ENCODE measurements at places on chromosomes 7 and 10.

DNA sequence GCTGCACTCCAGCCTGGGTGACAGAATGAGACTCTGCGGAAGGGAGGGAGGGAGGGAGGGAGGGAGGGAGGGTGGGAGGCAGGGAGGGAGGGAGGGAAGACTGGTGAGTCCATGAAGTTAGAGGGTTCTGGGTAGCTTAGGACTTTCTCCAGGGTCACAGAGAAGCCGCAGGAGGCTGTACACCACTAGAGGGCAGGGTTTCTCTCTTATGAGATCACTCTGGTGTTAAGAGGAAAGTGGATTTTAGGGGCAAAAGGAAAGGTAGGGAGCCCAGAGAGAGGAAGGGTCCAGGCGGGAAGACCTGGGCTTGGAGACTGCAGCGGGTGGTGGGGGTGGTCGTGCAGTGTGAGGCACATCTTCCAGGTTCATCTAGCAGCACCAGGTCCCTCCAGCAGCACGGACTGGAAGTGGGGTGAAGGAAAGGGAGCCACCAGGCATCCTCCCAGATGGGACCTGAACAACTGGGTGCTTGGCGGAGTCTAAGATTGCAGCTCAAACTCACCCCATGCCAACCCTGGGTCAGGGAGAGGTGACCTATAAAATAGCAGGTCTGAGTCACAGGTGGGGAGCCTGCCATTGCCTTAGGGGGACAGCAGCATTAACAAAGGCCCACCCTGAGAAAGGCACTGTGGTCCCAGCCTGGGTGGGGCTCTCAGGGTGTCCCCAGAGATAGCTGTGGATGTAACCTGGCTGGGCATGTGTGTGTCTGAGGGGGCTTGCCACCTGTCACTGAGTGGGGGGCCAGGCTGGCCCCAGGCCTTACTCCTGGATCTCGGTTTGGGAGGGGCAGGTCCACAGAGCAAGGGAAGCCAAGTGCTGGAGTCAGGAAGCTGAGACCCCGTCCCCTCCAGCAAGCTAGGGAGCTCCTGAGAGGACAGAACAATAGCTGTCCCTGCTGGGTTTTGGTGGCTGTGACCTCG is 48.5 kb upstream of the SLC29A3 start:
- DNase-seq: peak; percentile 23

DNA sequence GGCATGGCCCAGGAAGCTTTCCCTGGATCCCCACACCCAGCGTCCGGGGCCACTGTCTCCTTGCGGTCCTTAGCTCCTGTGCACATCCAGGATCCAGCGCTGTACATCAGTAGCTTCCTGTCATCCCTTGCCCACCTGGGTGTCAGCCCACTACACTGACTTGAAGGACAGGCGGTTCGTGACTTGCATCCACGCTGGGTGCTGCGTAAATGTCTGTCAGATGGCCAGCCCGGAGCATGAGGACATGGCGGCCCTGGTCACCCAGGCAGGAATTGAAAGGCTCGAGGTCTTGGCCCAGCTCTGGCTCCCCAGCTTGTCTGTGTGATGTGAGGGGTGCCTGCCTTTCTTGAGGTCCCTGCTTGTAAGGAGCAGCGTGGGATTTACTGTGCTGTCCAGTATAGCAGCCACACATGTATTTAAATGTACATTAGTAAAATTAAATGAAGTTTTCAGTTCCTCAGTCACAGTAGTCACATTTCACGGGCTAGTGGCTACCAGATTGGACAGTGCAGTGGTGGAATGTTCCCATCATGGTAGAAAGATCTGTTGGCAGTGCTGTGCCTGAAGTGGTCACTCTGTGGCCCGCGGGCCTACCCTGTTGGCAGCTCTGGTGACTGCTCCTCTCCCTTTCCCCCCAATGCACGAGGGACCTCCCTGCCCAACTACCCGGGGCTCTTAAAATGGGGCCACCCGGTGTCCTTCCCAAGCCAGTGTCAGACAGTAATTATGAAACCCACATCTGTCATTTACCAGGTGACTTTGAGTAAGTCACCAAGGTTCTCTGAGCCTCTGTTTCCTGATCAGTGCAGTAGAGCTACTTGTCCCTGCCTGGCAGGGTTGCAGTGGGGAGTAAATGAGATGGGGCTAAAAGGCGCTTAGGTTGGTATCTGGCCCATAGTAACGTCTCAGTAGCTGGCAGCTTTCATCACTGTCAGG is 97.8 kb upstream of the PPIF start:
- no peak for DNase-seq

GRCh38 chr10:5534880-5535856 is 10.4 kb downstream of the CALML3 start:
- DNase-seq: no peak

DNA sequence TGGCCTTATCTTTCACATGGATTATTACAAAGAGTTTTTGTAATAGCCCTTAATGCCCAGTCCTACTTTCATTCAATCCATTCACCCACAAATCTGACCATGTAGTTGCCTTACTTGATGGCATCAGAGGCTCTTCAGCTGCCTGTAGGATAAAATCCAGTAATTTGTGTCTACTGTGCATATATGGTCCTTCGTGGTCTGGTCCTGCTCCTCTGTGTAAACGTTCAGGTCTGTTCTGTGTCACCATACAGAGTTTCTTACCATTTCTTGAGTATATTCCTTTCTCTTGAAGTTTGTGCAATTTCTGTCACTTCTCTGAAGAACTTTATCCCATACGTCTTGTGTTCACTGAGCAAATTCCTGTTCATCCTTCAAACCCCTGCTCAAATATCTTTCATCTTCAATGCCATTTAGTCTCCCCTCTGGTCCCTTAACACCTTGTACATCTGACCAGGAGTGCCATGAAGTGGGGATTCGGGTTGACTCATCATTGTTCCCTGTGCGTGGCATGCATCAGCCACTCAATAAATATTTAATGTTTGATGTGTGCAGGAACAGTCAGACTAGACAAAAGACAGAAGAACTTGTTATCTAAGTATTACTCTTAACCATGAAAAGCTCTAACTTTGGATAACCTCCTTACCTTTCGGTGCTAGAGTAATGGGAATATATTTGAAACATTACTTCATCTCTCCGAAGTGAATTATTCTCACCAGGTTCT is 98.6 kb upstream of the RPA3 start:
- DNase-seq: no peak

DNA sequence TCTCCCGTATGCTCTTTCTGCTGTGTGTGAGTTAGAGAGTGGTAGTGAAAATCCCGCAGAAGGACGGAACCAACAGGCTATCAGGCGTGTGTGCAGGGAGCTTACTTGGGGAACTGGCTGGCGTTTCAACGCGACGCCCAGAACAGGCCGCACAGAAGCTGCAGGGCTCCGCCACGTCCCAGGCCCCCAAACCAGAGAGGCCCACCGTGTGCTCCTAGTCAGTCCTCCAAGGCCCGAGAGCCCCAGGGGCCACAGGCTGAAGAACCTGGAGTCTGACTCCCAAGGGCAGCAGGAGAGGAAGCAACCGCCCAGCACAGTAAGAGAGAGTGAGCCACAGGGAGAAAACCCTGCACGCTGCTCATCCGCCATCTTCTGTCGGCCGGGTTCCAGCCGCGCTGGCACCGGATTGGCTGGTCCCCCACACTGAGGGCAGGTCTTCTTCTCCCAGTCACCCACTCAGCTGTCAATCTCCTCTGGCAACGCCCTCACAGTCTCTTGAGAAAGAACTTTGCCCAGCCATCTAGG is 730.6 kb upstream of the VSTM2A start:
- no peak for DNase-seq

- DNase-seq: no peak
These were observed 4.2 kb downstream of the TAS2R60 start for GRCh38 chr7:143447466-143447865.

All from COR-L47 (cell line).